ENCODE measurements at places on chromosomes 5 and 9.

DNA sequence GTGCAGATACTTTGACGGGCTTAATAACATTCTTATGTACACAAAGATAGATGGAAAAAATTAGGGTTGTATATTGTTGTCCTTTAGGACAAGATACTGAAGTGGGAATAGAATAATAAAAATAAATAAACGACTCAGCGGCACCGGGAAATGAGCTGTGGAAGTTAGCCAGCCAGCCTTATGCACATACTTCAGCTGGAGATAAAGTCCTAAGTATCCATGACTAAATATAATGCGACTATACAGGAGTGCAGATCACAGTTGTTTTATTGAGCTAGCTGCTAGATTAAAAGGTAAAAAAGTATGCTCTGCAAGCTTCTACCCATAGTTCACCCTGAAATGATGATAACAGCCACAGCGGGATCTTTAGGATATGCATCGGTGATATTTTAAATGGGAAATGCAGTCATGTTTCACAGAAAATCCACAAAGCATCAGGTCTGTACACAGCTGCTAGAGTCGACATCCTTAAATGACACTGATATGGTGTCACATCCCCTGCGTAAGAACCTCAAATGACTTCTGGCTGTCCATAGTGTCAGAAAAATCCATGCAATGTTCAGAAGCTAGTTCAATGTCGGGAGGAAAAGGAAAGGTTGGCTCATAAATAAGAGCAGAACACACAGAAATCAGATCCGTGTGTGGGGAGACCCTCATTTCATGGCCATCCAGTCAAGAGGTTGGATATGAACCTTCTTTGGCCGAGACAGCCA, 392.8 kb upstream of the DAP start:
- DNase-seq, result no peak

- peak; percentile 15 for DNase-seq
Observed at GRCh38 chr9:98085944-98086343, 29.4 kb downstream of the NANS start.

GRCh38 chr9:116181853-116182610, 28.4 kb downstream of the PAPPA start:
- DNase-seq, result no peak

- DNase-seq, result no peak
Observed at GRCh38 chr5:56566374-56567249, 248.7 kb upstream of the MAP3K1 start.

DNA sequence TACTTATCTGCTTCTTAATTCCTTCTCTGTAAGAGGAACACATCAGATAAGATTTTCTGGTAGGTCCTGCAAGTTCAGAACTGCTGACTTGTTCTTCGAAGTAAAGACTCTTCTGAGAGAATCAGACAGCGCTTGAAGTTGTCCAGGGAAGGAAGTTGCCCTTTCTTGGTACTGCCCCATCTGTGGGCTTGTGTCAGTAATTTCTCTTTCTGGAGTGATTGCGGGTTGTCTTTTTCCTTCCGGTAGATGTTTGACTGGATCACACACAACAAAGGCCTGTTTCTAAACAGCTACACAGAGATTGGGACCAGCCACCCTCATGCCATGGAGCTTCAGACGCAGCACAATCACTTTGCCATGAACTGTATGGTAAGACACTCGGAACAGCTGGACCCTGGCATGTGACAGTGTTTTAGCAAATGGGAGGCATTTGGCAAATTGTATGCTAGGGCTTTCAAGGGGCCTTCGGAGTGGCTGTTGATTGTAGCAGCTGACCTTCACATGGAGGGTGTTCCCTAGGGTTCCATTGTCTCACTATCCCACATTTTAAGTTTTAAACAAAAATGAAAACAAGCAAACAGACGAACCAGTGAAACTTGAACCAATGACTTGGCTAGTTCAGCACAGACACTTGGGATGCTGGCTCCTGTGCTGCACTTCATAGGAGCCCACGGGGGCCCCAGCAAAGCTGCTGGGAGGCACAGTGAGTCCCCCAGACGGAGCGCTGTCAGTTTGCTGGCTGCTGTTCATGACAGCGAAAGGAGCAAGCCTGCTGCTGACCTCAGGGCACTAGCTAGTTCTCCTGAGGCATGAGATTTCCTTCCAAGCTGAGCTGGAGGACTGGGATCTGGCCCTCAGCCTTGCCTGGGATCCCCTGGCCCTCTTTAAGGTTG, 149.9 kb downstream of the TRIO start:
- no peak for DNase-seq

DNA sequence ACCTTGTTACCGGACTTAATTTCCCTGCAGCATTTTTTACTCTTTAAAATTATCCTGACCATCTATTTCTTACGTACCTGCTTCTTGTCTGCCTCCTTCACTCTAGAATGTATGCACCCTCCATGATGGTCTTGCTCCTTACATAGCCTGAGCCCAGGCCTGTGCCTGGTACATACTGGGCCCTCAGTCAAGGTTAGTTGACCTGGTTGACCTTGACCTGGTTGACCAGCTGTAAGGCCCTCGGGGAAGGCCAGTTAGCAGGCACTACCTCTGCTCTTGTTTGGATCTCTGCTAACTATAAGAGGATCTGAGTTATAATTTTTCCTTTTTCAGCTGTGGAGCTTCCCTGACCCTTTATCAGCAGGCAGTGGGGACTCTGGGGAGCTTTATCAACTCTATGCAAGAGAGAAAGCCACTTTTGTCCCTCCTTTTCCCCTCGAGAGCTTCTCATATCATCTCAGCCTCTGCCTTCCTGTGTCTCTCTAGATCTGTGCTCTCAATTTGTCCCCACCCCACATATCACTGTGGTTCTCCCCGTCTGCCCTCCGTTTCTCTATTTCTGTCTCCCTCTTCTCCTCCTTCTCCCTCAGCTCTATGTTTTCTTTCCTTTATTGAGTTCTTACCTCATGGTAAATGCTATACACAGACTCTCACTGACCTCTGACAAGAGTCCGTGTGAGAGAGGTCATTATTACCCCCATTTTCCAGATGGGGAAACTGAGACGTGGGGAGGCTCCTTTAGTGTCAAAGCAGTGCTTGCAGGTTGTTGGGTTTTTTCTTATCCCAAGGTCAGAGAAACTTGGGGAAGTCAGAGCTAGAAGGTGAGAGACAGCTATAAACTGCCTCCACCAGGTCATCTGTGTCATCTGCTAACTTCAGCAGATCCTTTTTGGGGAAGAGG, 28.6 kb downstream of the SPRY4 start:
- peak; percentile 54 for DNase-seq

DNA sequence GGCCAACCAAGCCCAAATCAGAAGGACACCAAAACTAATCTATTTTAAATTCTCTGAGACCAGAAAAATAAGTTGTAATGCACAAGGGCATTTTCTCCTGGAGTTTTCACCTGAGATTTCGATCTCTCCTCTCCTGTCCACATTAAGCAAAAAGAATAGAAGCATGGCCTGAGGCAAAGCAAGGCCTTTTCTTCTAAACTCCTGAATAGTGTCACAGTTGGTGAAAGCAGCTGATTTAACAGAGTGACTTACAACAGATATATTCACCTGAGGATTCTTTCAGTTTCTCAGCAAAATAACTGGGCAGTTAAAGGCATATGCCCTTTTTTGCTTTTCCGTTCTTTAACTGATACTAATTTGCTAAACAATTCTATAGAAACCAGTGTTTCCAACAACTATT, 547.7 kb downstream of the EFNA5 start:
- DNase-seq, result no peak

DNA sequence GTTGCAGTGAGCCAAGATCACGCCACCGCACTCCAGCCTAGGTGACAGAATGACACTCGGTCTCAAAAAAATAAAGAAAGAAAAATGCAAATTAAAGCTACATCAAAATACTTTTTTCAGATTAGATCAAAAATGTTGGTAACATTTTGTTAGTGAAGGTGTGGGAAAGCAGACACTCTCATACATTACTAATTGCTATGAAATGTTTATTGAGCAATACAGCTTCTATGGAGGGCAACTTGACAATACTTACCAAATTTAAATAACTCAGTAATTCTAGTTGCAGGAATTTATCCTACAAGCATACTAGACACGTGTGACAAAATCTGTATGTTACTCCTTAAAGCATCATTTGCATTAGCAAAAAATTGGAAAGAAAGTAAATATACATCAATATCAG, 4.1 kb downstream of the TRIM23 start:
- DNase-seq, result no peak

- peak; percentile 76 for DNase-seq
Observed at GRCh38 chr5:149636861-149637246, 55.6 kb downstream of the ARHGEF37 start.

GRCh38 chr9:120779227-120779626, 14.0 kb downstream of the FBXW2 start:
- DNase-seq, result no peak

DNA sequence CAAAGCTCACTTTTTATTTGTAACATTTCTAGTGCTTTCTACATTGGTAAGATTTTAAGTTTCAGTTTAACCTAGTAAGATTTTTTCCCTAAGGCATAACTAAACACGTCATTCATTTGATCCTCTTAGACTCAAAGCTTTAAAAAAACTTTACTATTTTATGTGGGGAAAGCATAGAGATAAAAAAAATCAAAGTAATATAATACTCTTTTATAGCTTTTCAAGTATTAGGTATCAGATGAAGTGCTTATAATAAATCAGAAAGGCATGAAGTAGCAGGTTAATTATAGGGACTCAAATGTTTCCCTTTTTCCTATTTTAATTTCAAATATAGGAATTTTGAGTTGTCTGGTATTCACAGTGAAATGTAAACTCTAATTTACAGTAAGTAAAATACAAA, 68.0 kb upstream of the POU5F2 start:
- no peak for DNase-seq

DNA sequence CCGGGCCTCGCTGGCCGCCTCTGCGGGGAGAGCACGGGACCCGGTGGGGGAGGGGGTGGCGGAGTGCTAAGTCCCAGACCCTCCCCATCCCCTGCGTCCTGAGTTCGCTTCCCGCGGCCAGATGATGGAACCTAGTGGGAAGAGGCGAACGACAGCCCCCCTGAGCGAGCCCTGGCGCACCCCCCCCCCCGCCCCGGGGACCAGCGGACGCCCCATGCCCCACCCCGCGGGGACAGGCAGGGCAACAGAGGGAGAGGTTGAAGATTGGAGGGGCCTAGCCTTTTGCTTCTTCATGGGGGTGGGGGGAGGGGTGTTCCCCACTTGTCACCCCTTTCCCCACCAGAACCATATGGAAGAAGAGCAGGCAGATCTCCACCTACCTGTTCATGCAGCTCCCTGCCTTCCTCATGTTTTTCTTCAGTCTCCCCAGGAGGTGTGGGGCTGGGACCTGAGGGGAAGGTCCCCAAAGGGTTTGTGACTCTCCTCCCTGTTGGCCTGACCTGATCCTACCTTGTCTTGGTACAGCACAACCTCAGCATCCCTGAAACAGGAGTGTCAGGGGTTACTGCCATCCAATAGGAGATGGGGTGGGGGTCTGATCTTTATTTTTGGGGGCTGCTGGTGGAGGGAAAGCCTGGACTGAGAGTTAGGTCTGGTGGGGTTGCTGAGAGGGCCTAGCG, 485 bp downstream of the FAM53C start:
- DNase-seq, result no peak
